SHP77 (cell line): ENCODE measurements at places on chromosomes 3 and 15.

DNA sequence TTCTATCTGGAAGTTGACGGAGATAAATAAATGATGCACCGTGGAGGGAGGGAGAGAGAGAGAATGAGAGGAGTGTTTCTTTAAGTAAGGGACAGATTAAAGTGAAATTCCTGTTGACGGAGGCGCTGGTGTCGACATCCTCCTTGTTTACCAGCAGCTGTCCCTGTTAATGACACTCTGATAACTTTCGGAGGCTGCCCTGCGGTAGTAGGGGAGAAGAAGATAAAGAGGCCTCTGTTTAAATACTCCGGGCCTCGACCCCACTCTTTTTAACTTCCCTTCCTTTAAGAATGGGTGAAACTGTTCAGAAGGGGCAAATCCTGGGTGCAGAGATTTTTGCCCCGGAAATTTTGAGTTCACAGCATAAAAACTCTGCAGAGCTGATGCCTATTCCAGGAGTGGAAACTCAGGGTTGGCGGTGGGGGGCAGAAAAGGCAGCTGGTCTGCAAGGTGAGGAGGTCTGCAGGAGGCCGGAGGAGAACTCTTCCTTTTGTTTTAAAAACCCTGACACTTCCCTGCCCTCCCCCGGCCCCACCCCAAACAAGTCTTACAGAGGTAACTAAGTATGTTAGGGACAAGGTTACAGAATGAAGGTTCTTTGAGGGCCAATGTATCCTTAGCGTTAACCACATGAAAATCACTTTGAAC, 276.6 kb upstream of the NR2F2 start:
- no peak for DNase-seq

DNA sequence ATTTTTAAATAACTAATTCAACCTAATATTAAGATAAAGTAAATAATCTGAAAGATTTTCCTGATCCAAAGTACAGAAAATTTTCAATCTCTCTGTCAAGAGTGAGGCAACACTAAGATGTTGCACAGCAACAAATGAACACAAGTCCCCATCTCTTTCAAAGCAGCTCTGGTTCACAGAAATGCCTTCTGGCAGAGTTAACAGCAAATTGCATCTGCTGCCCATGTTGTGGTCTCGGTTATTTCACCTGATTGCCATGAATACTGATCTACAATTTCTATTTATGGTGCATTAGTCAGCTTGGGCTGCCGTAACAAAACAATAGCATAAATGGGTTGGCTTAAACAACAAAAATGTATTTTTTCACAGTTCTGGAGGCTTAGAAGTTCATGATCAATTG, 167.3 kb downstream of the BCHE start:
- no peak for DNase-seq

DNA sequence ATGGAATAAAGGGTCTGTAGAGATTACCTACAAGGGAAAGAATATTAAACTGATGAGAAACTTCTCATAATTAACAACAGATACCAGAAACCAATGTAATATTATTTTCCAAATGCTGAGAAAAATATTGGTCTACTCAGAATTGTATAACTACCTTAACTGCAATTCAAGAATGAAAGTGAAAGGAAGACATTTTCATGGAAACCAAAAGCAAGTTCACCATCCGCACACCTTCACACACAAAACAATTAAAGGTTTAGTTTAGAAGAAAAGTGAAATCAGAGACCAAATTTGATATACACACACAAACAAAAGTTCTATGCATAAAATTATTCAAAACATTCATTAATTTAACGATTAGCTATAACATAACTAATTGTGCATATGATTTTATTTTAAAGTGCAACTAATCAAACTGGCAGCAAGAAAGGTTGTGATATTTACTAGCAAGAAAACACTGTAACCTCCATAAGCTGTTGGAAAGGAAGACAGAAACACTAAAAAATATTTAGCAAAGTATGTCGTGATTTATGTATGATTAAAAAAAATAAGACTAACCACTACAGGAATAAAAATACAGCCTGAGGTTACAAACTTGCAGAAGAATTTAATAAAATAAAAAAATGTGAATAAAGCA, 395.5 kb downstream of the FGF12 start:
- no peak for DNase-seq

DNA sequence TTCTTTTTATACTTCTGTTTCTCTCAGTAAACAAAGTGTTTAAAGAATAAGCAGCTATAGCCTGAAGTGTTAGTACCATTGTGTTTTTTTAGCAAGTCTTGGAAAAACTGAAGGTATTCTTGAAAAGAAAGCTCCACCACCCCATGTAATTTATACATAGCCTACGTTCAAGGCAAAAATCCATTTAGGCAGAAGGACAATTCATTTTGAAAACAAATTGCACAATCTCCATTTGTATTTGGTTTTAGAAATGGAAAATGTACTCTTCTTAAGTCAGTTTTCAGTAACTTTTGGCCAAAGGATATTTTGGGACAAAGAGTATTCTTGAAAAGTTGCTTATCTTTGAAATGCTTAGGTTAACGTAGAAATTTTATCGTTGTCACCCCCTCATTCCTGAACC, 34.5 kb downstream of the PTPRG start:
- no peak for DNase-seq

DNA sequence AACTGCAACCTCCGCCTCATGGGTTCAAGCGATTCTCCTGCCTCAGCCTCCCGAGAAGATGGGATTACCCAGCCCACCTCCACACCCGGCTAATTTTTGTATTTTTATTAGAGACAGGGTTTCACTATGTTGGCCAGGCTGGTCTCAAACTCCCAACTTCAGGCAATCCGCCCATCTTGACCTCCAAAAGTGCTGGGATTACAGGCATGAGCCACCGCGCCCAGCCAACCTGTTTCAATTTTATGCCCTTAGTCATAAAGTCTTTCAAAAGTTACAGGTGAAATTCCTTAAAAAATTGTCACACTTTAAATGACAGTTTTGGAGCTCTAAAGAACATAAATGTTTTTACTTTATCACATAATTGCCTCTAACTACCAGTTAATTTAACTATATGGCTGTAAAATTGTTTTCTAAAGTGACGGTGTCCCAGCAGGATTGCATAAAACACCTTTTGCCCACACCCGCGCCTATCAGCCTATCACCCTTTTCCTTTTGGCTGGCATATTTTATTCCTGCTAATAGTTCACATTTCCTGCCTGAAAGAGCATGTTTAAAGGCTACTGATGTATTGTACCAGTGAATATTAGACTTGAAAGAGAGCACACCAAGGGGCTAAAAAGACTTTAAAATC, 164.2 kb upstream of the SEMA6D start:
- no peak for DNase-seq

DNA sequence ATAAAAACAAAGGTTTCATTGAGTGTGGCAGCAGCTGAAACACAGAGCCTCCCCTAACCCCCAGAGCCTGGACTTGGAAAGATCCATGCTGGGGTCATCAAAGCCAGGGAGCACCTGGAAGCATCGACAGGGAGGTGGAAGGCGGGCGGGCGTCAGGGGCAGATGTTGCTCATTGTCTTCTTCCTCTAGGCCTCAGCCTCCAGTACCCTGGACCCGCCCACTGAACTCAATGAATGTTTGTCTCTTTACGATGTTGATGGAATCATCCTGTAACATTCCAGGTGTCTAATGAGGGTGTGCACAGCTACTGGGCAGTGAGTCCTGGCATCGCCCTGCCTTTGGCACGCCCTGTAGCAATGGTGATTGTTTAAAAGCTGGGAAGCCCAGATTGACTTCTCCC, 9.8 kb downstream of the GP5 start:
- DNase-seq, result no peak

DNA sequence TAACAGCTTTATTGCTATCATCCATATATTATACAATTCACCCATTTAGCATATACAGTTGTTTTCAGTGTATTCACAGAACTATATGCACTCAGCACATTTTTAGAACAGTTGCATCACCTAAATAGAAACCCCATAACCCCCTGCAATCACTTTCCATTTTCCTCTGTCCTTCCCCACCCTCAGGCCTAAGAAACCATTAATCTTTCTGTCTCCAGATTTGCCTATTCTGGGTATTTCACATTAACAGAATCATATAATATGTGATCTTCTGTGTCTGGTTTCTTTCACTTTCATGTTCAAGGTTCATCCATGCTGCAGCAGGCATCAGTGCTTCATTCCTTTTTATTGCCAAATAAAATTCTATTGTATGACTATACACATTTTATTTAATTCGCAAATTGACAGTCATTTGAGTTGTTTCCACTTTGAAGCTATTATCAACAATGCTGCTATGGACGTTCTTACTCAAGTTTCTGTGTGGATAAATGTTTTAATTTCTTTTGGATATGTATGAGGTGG, 39.8 kb downstream of the ADAMTS17 start:
- DNase-seq, result no peak

DNA sequence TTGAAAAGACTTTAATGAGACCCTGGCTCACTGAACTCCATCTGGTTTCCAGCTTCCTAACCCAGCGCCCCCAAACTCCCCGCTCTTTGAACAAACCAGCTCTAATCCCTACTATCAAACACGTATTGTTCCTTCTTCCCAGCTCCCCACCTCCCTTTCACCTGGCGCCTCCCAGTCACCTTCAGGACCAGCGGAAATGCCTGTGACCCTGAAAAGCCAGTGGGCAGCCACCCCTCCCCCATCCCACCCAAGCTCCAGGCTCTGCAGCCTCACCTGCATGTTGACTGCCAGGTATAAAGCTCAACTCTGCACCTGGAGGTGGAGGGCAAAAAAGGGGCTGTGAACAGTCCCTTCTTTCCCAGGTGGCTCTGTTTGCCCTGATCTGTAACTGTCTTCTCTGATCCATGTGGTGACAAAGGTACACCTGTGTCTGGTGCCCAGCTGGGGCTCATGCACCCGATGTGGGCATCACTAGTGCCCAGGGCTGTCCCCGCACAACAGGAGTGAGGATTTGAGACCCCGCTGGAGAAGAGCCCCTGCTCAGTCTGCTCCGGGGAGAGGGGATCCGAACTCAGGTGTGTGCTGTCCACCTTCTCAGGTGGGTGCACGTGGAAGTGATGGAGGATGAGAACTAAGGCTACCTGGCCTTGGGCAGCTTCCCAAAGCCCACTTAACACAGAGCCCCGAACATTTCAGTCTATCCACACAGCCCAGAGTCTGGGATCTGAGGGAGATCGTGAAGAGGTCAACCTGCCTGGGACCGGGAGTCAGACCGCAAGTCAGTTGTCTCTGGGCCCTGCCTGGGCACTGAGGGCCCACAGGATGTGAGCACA, 128.9 kb downstream of the NSMCE3 start:
- DNase-seq, result no peak

GRCh38 chr3:120421926-120422325, 28.9 kb downstream of the FSTL1 start:
- no peak for DNase-seq

DNA sequence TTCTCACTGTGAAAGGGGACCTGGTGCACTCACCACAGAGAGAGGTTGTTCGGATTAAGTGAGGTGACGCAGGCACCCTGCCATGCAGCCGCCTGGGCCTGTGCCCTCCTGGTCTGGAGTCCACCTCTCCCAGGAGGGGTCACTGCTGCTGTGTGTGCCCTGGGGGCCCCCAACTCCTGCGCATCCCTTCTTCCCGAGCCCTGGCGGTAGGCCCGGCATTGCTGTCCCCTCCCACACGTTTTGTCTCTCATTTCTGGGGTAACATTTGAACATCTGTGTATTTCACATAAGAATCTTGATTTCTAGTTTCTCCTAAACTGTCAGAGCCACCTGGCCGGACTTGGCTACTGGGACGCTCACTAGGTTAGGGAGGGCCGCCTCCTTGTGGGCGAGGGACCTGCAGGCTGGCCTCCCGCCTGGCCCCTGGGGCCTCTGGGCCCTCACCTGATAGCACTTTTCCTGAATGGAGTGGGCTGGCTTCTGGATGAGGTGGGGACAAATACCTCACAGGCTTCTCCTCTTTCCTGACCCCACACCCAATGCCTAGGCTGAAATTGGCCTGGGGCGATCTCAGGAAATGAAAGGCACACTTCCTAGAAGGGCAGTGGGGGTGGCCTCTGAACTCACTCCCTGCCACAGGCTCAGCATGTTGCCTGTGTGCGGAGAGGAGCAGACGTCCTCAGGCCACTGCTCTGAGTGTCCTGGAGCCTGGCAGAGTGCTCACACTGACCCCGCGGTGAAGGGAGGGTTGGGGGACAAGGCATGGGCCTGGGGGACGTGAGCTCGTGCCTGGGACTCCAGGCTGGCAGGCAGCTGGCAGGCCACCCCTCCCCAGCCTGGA, 104.2 kb upstream of the PRR23E start:
- DNase-seq, result no peak

DNA sequence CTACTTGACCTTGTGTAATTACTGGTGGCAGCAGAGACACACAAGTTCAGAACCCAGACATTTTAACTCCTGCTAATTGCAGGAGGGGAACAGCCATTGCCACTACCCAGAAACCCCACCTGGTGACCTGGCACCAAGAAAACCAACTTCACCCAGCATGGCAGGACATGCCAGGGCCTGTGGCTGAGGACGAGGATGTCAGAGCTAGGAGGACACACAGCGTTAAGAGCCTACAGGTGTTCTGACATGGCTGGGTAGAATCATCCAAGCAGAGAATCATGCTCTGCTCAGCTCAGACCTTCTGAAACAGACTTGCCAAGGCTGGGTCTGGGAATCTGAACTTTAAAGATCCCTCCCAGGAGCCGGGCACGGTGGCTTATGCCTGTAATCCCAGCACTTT, 11.7 kb upstream of the SPATA12 start:
- no peak for DNase-seq

DNA sequence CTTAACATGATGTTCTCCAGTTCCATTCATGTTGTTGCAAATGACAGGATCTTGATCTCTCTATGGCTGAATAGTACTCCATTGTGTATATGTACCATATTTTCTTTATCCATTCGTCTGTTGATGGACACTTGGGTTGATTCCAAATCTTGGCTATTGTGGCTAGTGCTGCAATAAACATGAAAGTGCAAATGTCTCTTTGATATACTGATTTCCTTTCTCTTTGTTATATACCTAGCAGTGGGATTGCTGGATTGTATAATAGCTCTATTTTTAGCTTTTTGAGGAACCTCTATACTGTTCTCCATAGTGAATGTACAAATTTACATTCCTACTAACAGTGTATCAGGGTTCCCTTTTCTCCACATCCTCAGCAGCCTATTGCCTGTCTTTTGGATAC, 5.9 kb upstream of the RBP2 start:
- no peak for DNase-seq

GRCh38 chr3:52715714-52716305, 9.9 kb downstream of the SPCS1 start:
- DNase-seq, result no peak
